ENCODE measurements at places on chromosomes 4 and X. TPM values are rescaled to one million over a fixed set of nuclear protein-coding genes. Genes with fewer than 3 reads are reported as not detected.

UGT8 gene
- 6.8 TPM for total RNA-seq

ATP2B3 gene
- 0.08 TPM for total RNA-seq

TMEM154 gene
- 3.1 TPM for total RNA-seq

USP51 gene
- total RNA-seq: 0.05 TPM

TSPAN6 gene
- 9.9 TPM for total RNA-seq

CXCL10 gene
- not detected for total RNA-seq

RIPPLY1 gene
- not detected for total RNA-seq

STBD1 gene
- total RNA-seq: 1.9 TPM

All from A375 (cell line).